ENCODE measurements at places on chromosomes 3 and 15.

- DNase-seq: no peak
These were observed 80.7 kb upstream of the PCSK6 start for GRCh38 chr15:101570241-101570640.

GRCh38 chr3:178060407-178060806 is 475.8 kb upstream of the KCNMB2 start:
- no peak for DNase-seq

DNA sequence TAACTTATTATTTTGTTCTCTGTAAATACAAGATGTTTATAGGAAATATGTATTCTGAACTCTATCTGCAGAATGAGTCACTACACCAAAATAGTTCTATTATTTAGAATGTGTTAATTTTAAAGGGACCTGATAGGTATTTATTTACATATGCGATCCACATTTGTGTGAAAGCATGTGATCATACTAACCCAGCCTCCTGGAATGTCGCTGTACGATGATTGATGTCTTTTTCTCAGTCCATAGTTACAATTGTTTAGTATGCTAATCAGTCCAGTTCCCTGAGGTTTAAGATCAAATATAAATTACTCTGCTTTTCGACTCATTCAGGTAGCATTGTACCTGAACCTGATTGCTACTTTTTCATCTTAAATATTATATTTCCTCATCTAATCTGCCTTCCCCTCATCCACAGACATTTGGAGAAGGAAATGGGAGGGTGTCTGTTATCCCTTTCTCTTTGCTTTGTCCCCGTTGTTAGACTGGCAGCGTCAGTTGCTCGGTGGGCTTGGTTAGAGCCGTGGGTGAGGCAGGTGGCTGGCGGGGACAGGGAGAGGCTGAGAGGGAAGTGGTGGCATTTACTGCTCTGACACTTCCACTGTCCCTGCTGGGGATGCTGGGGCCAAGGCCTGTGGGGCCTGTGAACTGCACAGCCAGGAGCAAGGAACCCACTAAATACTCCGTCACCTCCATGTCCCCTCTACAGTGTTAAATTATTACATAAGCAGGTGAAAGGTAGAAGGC is 27.8 kb upstream of the NR2E3 start:
- DNase-seq: no peak

DNA sequence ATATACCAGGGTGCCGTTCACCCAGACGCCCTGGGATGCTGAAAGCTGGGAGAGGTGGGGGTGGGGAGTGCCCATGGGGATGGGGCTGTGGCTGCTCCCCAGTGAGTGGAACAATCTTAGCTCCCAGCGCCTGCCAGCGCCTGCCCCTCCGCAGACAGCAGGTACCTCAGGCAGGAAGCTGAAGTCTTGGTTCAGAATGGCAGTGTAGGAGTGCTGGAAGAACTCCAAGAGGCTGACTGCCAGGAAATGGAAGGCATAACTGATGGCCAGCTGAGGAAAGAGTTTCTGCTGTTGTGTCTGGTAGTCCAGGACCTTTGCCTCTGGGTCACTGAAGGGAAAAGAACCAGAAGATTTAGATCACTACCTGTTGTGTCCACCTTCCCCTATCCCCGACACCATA is 8.4 kb downstream of the ACOX2 start:
- DNase-seq: no peak

DNA sequence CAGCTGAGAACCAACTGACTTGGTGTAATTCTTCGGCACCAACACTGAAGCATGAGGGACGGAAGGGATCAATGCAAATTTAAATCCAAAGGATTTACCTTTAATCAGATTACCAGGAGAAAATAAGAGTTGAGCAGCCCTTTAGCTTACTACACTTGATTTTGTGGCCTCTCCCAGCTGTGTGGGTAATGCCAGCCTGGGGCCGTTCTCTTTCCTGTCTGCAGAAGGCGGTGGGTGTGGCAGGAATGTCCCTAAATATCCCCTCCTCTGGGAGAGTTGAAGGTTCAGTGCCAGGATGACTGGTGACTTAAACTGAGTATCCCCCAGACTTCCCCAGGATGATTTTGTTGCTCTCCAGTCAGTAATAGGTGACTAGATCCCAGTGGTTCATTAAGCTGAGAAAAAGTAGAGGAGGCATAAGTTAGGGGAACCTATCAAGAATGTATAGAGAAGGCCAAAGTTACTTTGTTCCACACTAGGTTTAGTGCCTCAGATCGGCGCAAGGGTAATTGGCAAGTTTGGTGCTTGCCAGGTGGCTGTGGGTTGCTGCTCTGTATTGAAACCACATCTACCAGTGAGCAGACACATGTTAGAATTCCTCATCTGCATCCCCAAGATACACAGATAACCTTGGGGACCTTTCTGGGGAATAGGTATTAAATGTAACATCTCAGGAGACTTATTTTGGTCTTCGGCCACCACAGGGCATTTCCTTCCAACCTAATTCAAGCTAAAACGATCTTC is 23.1 kb downstream of the MAPKBP1 start:
- no peak for DNase-seq

DNA sequence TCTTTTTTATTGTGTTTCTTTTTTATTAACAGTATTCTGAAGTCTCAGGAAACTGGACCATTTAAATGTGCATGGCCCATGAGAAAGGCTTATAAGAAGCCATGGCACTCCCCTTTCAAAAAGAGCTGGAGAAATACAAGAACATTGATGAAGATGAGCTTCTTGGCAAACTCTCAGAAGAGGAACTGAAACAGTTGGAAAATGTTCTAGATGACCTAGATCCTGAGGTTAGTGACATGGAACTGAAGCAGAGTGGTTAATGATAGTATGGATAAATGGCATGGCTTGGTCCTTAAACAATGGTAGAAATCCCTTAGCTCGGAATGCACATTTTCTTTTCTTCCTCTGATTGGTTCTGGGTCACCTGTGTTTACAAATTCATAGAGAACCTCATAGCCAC is 14.9 kb downstream of the TMOD2 start:
- no peak for DNase-seq

GRCh38 chr3:65006300-65006739 is 318.5 kb upstream of the ADAMTS9 start:
- no peak for DNase-seq

DNA sequence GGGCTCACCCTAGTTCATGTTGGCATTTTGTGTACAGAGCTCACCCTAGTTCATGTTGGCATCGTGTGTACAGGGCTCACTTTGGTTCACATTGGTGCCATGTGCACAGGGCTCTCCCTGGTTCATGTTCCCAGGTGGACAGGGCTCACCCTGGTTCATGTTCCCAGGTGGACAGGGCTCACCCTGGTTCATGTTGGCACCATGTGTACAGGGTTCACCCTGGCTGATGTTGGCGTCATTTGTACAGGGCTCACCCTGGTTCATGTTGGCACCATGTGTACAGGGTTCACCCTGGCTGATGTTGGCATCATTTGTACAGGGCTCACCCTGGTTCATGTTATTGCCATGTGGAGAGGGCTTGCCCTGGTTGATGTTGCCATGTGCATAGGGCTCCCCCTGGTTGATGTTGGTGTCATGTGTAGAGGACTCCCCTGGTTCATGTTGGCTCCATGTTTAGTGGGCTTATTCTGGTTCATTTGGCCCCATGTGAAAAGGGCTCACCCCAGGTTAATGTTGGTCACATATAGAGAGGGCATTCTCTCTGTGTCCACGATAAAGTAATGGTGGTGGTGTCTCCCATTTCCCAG is 31.7 kb upstream of the NR2C2 start:
- no peak for DNase-seq

- no peak for DNase-seq
These were observed 141.4 kb downstream of the ADAMTS17 start for GRCh38 chr15:100200287-100200880.

DNA sequence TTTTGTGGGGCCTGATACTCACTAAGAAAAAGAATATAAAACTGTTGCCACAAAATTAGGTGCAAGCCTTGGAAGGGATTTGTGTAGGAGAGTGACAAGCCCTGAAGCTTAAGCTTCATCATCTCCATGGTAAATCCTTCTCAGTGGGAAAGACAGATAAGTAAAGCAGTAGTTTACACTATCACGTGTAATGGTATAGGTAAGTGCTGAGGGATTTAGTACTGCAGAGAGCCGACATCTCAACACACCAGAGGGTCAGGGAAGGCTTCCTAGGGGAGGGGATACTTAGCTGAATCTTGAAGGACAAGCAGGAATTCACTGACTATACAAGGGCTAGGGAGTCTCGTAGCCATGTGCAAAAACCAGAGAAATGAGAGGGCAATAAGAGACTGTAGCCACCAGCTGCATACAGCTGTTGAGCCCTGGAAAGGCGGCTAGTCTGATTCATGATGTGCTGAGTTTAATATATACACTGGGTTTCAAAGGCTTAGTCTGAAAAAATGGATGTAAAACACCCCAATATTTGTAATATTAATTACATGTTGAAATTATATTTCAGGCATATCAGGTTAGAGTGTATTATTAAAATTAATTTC is 11.1 kb downstream of the SLC24A1 start:
- no peak for DNase-seq

DNA sequence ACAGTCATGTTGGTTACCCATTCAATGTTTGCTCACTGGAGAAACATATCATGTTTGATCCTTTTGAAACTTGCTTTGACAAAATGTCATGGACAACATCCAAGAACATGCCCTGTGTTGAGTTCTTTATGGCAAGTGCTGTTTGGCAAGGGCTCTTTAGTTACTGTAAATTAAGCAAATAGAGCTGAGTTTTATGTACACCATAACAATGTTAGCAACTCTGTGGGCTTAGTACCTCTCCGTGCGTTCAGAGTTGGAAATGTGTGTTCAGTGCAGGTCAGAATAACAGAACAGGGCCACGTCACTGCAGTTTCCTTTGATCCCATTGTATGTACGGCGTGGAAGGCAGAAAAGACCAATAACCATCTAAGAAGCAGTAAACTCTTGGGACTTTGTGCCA is 132.5 kb downstream of the MYRIP start:
- DNase-seq: no peak

- no peak for DNase-seq
These were observed 81.7 kb upstream of the POU1F1 start for GRCh38 chr3:87358066-87358465.

DNA sequence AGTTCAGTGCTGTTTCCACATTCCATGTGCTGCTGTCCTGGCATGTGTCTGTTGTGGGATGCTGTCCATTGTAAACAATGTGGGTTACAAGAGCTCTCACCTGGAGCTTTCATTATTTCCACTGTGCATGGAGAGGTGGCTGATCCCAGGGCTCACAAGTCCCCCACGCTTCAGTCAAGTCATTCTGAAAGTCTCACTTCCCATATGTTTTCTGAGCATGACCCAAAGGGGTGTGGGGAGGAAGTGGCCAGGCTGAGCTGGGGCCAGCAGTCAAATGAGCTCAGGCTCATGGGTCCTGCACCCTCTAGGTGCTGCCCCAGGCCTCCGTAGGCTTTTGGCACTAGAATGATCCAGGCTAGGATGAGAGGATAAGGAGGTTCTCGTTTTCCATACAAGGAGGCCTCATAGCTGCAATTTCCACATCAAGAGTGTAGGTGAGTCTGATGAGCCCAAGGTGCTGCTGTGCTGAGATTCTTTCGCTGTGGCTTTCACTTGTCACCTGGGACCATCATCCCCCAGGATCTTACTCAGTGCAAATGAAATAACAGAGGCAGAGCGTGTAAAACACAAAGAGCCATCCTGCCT is 22.0 kb downstream of the STARD5 start:
- DNase-seq: peak; percentile 42

DNA sequence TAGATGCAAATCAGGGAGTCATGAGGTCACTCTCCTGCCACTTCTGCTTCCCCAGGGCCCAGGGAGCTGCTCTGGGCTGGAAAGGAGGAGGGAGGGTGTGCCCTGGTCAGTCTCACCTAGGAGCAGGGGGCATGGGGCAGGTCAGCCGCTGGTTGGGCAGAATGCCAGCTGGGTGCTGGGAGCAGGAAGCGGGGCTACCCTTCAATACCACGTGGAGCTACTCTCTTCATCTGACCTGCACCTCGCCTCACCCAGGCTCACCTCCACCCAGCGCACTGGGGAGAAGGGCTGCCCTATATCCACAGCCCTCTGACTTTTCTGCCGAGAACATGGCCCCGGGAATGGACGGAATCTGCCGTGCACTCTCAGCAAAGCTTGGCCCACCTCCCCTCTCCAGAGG is 15.1 kb downstream of the NTRK3 start:
- no peak for DNase-seq

DNA sequence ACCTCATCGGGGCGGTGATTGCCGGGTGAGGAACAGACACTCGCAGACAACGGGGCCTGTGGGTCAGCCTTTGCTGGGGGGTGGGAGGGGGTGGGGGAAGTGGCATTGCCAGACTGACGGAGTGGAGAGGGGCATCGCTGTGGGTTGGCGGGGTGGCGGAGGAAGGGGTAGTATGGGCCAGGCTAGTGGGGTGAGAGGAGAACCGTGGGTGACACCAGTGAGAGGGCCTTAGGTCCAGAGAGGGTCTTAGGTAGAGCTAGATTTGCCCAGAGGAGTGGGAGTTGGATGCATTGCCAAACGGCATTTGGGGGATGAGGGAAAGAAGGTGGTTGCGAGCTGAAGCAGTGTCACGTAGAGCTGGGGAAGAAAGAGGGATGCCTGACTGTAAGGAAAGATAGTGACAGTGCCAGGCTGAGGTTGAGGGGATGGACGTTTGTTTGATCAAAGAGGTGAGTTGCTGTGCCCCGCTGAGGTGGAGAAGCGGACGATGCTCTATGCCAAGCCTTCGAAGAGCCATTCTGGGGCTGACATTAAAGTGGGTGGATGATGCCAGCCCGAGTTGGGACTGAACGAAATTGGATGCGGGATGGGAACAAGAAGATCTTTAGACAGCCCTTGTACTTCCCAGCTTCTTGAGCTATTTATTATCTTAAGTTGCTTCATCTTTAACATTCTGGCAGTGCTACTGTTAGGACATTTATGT is 572 bp downstream of the DNAJB11 start:
- DNase-seq: no peak

- DNase-seq: no peak
These were observed 15.3 kb downstream of the P2RY14 start for GRCh38 chr3:151262871-151263525.

GRCh38 chr15:78093242-78094020 is 1.1 kb downstream of the SH2D7 start:
- DNase-seq: no peak

- no peak for DNase-seq
These were observed 157.4 kb downstream of the AGBL1 start for GRCh38 chr15:86237111-86237500.

- no peak for DNase-seq
These were observed 19.0 kb downstream of the XPC start for GRCh38 chr3:14159426-14159825.

DNA sequence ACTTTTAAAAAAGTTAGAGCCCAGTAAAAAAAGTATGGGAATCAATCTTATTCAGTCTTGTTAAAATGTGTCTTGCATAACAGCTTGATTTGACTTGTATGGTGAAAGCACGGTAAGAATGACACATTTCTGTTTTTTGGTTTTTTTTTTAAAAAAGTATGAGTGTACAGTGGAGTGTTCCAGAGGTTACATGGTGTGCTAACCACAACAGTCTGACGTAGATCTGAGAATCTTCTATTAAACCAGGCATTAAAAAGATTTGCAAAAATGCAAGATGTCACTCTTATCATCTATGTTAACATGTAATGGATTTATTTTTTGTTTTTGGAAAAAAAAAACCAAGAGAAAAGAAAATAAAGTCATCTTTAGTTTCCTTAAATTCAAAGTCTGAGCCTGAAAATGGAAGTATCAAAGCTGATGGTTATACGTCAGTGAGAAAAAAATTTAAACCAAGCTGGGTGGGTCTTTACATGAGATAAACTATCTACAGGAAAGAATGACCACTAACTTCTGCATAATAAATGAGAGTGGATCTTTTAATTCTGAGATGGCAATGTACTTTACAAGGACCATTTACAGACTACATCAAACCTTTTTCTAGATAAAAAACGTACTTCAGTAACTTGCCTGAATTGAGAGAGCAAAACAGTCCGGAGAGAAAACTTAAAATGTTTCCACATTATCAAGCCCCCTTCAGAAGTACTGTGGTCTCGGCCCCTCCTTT is 1.6 kb downstream of the GABPB1 start:
- no peak for DNase-seq

GRCh38 chr15:73108676-73109075 is 56.4 kb downstream of the NEO1 start:
- no peak for DNase-seq
